ENCODE measurements at places on chromosomes 7 and 10.

DNA sequence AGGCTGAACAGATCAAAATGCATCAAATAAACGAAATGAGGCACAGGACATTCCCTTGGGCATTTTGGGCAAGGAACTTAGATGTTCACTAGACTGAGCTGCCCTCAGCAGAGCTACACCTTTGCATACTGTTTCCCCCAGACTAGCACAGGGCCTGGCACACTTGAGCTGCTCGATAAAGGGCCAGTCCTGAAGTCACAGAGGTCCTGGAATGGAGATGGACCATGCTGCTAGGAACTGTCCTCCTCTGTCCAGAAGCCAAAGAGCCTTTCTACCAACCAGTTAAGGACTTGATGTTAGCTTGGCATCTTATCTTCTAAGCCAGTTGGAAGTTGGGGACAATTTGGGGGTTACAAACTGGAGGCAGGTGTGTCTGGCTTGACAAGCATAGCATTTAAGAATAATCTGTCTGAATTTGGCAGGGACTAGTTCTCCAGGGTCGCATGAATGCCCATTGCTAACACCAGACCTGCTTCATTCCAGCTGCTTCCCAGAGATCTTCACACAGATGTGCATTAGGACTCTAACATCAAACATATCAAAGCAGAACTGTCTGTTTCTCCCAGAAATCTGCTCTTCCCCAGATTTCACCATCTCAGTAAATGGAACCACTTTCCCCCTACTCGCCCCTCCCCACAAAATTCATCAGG, 152.2 kb upstream of the PDE1C start:
- DNase-seq = no peak

GRCh38 chr7:91894781-91895480, 14.4 kb upstream of the MTERF1 start:
- DNase-seq = peak; percentile 6

DNA sequence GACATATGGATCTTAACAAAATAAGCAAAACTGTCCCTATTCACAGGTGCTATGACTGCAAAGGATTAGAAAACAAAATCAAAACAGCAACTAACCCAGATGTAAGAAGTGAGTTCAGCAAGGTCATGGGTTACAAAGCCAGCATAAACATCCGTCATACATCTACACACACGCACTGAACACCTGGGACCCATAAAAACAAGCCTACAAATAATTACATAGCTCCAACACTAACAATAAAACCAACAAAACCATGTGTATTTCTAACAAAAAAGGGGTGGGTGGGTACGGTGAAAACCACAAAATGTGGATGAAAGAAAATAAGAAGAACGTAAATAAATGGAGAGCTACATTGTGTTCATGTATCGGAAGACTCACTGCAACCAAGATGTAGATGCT, 256.8 kb downstream of the ELFN1 start:
- no peak for DNase-seq

GRCh38 chr7:41315764-41316163, 387.1 kb downstream of the INHBA start:
- no peak for DNase-seq

GRCh38 chr10:109668703-109669102, 254.6 kb downstream of the XPNPEP1 start:
- no peak for DNase-seq

DNA sequence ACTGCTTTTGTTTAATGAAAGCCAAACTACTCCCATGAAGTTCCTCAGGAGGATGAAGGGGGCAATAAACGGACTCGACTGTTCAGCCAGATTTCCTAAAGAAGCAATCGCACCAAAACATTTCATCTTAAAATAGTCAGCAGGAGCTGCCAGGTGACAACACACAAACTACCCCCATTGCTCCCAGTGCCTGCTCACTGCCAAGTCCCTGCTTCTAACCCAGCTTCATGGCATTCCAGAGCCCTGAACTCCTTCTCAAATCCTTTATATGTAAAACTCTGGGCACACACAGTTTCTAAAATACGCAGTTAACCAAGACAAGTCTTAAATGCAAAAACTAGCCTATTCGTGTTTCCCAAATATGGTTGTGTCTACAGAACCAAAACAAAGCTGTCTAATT, 110.0 kb downstream of the SORBS1 start:
- DNase-seq = no peak

DNA sequence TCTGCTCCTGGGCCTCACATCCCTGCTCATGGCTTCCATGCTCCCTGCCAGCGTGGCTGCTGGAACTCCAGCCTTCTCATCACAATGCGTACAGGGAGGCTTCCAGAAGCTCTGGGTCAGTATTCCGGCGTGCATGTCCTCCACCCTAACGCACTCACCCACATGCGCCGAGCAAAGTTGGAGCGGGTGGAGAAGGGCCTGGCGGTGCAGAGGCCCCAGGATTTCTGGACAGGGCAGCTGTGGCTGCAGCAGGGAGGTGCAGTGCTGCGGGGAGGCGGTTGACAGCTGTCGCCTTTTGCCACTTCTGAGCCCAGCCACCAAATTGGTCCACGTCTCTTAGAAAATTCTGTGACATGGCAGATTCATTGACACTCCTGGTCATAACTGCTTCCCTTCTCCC, 33.6 kb upstream of the FAM20C start:
- no peak for DNase-seq

GRCh38 chr7:148684289-148684830, 14.3 kb upstream of the CUL1 start:
- no peak for DNase-seq

- no peak for DNase-seq
Observed at GRCh38 chr10:59373071-59373470, 10.7 kb upstream of the FAM13C start.

DNA sequence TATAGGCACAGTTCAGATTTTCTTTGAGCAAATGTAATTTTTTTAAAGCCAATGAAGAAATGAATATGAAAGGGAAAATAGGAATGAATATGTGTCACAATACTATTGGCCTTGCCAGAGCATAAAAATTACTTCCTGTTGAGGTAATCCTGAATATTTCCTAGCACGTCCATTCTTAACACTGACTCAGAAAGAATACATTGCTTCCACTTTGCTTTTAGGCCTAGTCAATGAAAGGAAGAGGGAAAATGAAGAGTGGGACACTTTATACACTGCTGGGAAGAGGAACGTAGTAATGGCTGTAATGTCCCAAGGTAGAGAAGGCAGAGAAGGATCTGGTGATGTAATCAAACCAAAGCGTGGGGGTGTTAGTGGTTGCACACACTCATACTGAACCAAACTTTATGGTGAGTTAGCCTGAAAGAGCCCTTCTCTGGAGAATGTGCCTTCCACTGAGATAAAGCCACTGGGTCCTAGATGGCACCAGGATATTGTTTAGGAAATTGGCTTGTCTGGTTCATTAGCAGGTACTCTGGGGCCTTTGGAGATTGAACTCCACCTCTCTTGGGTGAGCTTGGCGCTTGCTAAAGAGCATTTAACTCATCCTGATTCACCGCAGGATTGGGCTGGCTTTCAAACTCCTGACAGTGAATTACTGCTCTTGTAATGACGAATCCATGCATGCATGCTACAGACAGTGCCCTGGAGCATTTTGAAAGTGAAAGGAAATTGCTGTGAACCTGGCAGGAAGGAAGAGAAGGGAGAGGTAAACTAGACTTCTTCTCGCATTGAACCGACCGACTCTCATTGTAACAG, 254.9 kb downstream of the KIAA1217 start:
- peak; percentile 54 for DNase-seq

- DNase-seq = peak; percentile 45
Observed at GRCh38 chr10:132414402-132415016, 17.5 kb downstream of the PWWP2B start.

- no peak for DNase-seq
Observed at GRCh38 chr7:140081774-140082425, 19.1 kb upstream of the PARP12 start.

- DNase-seq = no peak
Observed at GRCh38 chr7:70681469-70682350, 450.2 kb upstream of the GALNT17 start.

GRCh38 chr7:114418117-114418516, 3.5 kb downstream of the FOXP2 start:
- peak; percentile 79 for DNase-seq

DNA sequence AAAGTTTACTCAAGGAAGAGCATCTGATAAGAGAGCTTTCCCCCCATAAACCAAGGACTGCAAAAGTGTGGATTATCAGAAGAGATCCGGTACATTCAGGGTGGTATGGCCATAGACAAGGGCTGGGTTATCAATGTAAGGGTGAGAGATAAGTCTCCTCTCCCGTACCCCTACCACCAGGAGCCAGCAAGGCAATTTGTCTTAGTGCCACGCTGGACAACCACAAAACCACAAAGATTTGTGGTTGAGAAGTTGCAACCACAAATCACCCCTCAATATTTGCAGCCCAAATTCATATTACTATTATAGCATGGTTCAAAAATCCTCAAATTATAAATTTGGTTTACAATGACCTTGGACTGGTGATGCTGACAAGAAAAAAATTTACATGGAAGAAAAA, 2.3 kb upstream of the ZSCAN25 start:
- DNase-seq = no peak

- DNase-seq = peak; percentile 44
Observed at GRCh38 chr7:45224832-45225231, 67.2 kb downstream of the RAMP3 start.

DNA sequence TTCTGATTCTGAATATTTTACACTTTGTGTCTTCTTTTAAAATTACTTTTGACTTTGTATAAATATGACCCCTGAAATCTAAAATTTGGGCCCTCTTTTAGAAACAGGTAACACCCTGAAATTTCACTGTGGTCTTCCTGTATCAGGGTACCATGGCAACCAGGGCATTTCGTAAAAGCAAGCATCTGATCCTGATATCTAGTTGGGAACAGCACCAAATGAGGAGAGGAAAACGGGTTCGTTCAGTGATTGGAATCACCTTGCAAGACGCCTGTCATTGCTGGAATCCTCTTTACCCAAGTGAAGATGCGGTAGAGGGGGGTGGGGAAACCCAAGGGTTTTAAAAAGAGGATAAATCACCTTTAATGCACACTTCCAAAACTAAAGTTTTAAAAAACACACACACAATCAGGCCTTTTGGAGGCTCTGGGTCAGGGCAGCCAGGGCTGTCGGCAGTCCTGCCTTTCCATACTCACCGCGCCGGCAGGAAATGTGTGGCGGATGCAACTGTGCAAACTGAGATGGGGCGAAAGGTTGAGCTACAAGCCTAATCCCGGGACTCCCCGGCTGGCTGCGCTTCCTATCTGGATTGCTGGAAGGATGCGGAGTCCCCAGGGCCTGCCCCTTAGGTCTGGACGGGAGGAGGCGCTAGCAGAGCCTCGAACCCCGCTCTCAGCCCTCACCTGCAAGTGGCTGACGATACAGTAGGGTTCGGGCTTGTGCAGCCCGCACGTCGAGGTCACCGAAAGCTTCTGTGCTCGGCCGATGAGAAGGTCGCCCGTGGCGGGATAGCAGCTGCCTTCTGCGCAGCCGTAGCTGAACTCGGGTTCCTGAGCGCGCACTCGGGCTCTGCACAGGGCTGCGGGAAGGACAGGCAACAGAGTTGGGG, 1.8 kb downstream of the LAMB1 start:
- DNase-seq = peak; percentile 78

DNA sequence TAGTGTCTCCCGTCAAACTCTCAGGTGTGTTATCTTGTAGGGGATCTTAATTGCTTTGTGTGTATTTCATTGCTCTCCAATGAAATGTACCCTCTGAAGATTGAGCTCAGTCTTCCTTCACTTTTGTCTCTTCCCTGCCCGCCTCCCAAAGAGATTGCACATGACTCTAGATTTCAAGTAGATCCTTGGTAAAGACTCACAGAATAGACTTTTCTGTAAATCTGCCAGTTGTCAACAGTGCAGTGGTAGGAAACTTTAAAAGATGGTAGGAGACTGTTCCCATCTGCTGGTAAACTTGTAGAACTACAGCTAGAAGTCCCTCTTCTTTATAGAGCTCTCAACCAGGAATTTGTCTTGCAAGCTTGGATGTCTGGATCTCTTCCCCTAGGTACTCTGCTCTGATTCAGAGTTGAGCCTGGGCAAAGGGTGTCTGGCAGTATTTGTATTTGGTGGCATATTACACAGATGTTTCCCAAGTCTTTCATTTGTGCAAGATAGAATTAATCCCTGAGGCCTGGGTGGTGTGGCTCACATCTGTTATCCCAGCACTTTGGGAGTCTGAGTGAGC, 9.6 kb downstream of the CCL26 start:
- peak; percentile 79 for DNase-seq

DNA sequence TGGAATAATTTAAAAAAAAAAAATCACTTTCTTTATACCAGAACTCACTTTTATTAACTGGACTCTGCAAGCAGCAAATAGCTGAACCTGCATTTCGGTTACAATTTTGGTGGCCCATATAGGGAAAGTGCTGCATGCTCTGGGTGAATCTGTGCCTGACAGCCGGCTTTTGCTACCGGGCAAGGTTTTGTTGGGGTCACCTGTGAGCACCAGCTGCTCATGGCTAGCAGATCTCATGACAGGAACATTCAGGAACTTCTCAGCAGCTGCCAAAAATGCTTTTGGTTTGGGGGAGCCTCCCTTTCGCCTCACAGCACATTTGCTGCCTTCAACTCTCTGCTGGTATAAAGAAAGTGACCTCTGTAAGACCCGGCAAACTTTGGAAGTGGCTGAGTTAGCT, 13.2 kb upstream of the CREB3L2 start:
- no peak for DNase-seq

DNA sequence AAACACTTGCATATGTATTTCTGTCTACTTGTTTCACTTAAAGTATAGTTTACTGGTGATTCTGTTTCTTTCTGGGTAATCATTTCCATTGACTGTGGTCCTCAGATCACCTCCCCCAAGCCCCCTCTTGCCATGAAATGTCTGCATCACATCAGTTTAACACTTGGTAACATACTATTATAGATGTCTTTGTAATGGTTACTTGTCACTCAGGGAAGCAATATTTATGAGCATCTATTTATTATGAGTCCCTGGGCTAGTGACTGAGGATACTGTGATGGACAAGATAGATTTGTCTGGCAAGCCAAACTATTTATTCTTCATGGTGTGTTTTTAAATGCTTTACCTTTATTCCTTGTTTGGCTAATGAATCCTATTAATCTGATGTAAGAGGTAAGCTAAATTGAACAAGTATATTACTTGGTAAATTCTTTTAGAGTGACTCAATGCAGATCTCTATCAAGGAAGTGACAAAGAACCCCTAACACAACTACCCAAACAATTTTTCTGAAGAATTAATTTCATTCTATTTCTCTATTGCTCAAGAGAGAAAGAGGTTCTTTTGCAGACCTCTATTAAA, 270.9 kb downstream of the RELN start:
- DNase-seq = peak; percentile 39

GRCh38 chr7:79877874-79878465, 256.7 kb upstream of the GNAI1 start:
- DNase-seq = no peak

DNA sequence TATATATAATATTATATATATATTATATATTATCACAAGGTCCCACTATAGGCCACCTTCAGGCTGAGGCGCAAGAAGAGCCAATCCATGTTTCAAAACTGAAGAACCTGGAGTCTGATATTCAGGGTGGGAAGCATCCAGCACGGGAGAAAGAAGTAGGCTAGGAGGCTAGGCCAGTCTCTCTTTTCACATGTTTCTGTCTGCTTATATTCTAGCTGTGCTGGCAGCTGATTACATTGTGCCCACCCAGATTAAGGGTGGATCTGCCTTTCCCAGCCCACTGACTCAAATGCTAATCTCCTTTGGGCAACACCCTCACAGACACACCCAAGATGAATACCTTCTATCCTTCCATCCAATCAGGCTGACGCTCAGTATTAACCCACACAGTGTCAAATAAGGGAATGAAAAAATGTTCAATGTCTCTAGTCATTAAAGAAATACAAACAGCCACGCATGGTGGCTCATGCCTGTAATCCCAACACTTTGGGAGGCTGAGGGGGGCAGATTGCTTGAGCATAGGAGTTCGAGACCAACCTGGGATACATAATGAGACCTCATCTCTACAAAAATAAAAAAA, 135.4 kb upstream of the PCBD1 start:
- no peak for DNase-seq
